ENCODE measurements at places on chromosomes 4 and X.

GRCh38 chr4:3168029-3168428 is 80.9 kb upstream of the MSANTD1 start:
- DNase-seq: no peak

DNA sequence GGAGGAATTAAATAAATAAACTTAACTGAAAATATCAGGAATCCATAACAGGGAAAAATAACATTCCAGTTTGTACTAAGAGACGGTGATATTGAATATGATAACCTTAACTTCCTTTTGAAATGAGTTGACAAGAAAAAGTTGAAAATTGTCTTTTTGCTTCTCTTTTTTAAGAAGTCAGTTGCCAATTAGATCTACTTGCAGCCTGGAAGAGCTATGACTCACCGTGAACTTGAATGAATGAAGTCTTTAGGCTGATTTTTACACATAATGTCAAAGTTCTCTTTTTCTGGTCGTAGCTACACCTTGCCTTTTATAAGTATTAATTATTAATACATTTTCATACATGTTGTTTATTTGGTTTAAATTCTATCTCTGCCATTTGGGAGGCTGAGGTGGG is 94.4 kb upstream of the HPGD start:
- DNase-seq: no peak

DNA sequence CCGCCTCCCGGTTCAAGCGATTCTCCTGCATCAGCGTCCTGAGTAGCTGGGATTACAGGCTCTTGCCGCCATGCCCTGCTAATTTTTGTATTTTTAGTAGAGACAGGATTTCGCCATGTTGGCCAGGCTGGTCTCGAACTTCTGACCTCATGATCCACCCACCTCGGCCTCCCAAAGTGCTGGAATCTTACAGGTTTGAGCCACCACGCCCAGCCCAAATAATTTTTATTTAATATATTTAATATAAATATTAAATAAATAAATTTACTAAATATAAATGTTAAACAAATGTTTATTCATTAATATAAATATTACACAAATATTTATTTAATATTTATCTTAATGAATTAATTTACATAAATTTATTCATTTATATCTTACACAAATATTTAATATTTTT is 120.2 kb downstream of the SHOX start:
- DNase-seq: no peak

- no peak for DNase-seq
Measured at GRCh38 chr4:187059021-187059420, 335.4 kb upstream of the FAT1 start.

GRCh38 chr4:78780093-78780492 is 3.9 kb downstream of the BMP2K start:
- no peak for DNase-seq

DNA sequence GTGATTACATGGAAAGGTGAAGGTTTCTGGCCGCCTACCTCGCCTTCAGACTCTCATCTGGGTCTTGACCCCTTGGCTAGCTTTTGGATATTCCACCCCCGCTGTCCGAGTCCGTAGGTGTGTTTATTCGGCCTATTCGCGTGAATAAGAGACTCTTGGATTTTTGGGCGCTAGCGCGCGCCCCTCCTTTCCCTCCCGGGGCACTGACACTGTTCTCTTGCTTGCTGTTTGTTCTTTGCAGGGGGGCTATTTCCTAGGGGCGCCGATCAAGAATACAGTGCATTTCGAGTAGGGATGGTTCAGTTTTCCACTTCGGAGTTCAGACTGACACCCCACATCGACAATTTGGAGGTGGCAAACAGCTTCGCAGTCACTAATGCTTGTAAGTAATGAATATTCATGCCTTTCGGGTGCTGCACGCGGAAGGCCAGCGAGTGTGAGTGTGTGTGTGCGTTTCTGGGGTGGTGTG is 932 bp downstream of the GRIA2 start:
- DNase-seq: no peak

- no peak for DNase-seq
Measured at GRCh38 chrX:110722135-110722534, 73.5 kb downstream of the CHRDL1 start.

DNA sequence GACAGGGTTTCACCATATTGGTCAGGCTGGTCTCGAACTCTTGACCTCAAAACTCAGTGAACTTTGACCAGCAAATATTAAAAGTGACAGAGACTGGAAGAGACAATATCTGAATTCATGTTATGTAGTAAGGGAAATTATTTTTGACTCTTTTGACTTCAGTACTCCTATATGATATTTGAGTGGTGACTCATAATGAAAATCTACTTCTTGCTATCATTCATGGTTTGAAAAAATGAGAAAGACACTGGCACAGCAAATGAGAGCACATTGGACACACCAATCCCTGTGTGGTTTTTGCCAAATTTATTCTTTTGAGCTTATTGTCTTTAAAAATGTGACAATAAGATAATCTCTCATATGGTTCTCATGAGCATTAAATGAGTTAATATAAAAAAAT is 109.4 kb downstream of the GPM6A start:
- DNase-seq: no peak

GRCh38 chrX:2955838-2956237 is 26.7 kb upstream of the ARSD start:
- no peak for DNase-seq

- no peak for DNase-seq
Measured at GRCh38 chr4:77184974-77185373, 28.0 kb downstream of the CCNG2 start.

DNA sequence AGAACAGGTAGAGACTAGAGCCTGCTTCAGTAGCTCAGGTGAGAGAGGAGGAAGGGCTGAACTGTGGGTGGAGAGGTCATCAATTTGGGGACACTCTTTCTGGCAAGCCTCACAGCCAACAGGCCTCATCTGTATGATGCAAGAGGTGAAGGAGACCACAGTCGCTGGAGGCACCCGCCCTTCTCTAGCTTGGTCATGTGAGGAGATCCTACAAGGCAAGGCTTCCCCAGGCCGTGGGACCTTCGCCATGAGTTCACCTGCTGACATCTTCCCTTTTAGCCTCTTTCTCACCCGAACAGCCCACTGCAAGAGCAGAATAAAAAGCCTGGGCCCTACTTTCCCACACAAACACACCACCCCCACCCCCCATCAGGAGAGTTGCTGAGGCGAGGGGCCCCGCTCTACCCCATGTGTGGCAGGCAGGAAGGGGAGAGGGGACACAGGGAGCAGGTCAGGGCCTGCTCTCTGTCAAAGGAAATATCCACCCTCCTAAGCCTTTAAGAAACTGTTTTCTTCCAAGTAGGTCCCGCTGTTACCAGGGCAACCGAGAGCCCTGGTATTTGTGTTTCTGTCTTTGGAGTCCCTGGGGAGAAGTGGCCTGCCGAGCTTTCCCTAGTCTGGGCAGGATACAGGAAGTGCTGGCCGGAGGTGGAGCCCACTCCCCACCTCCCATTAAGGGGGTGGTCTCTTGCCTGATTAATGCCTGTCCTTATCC is 8.1 kb downstream of the RTL5 start:
- DNase-seq: no peak

DNA sequence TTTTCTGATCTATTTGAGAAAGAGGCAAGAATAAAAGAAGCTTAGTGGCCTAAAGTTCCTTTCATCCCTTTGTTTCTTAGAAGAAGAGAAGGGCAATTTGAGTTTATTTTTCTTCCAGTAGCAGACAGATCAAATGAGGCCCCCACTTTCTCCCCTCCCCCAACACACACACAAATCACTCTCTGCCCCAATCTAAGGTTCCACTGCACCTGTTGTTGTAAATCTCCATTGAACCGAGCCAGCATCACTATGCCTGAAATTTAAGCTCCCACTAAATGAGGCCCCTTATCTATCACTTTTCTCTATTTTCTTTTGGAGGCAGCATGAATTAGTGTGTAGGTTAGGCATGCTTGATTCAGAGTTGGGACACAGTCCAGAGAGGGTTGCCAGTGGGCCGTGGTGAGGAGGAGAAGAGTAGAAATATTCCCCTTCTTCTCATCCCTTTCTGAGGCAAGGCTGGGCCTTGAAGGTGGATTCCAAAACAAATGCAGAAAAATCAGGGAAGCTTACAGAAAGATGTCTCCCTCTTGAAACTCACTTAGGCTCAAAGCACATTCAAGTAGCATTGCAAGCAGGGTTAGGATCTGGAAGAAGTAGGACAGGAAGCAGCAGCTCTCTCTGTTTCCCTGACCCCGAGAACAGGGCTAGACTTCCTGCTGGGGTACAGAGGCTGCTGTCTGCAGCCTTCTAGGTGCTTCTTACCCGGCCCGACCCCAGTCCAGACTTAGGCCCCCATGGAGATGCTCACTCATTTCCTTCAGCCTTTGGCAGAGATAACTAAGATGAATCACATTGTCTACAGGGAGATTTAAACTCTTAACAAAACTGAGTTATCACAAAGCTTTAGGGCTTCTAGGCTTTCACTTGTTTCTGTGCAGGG is 70.7 kb downstream of the RASL11B start:
- no peak for DNase-seq

GRCh38 chr4:45992728-45993127 is 131.1 kb downstream of the GABRG1 start:
- DNase-seq: no peak

DNA sequence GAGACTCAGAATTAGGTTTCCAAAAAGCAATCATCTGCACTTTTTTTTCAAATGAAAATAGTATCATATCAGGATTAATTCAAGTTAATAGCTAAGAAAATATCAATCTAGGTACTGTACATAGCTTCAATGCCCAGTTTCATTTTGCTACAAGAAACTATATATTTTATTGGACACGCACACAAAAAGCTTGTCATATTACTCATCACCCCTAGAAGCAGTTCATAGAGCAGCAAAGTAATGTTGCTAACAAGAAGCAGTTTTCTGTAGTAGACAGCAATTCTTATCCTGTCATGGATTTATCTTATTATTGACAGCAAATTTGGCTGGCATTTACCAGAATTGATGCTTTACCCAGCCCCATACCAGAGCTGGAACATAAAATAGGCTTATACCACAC is 52.3 kb upstream of the LSM6 start:
- no peak for DNase-seq

DNA sequence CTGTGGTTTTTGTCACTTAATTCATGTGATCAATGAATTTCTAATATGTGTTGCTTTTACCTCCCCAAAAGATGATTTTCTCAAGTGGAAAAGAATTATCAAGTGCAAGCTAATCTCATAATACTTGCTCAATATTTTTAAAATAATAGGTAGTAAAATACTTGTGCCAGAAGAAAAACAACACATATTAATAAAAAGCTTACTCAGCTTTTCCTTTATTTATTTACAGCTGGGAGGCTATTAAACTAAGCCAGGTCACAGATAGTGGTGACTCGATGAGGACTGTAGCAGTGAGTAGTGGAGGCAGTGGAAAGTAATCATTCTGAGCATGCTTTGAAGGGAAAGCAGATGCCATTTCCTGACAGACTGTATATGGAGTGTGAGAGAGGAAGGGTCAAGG is 96.1 kb downstream of the PRDM5 start:
- DNase-seq: no peak

DNA sequence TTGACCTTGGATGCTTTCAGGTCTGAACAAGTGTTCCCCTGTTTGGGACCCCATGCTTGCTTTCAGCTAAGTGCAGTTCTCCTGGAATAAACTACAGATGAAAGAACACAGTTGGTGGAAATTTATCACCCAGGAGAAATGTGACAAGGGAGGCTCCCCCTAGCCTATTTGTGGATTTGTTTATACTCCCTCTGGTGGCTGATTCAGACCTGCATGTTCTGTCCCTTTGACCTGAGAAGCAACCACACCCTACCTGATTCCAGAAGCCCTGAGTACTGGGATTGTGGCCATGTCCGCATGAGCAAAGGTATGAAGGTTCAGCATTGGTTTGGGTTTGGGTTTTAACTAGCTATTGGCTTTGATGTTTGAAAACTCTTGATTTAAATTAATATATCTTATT is 440.9 kb downstream of the MID1IP1 start:
- DNase-seq: no peak

DNA sequence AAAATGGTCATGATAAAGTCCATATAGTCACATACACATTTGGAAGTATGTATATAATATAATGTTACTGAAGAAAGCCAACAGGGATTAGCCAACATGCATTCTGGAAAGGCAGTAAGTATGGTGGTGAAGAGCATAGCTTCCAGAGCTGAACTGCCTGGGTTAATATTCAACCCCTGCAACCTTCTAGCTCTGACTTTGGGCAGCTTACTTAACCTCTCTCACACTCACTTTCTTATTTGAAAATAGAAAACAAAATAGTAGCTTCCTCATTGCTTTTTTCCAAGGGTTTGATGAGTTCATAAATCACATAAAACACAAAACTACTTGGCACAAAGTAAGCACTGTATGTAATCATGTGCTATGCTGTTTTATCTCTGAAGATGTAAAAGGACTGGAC is 216.4 kb downstream of the CHIC2 start:
- no peak for DNase-seq

- DNase-seq: no peak
Measured at GRCh38 chr4:154984148-154984547, 203.1 kb downstream of the RBM46 start.

GRCh38 chrX:109464231-109464630 is 17.7 kb downstream of the GUCY2F start:
- DNase-seq: no peak

DNA sequence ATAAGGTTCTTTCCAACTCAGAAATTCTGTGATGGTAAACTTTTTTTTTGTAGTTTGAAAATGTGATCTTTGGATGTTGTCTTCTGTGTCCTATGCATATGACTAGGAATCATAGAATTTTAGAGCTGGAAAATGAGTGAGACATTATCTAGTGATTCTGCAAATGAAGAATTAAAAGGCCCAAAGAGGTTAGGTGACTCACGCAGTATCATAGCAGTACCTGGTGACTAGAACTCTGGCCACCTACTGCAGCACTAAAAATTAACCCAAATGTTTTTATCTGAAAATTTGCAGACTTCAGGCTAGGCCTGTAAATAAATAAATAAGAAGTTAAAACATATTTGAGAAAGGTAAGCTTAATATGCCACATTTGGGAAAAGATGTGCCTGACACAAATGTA is 52.8 kb downstream of the NFKB1 start:
- no peak for DNase-seq

GRCh38 chrX:71301195-71301924 is at the start of gene ITGB1BP2:
ITGB1BP2 (plus strand) TSS chrX:71301750; CDS start chrX:71301807, 57 bp downstream.
- no peak for DNase-seq

DNA sequence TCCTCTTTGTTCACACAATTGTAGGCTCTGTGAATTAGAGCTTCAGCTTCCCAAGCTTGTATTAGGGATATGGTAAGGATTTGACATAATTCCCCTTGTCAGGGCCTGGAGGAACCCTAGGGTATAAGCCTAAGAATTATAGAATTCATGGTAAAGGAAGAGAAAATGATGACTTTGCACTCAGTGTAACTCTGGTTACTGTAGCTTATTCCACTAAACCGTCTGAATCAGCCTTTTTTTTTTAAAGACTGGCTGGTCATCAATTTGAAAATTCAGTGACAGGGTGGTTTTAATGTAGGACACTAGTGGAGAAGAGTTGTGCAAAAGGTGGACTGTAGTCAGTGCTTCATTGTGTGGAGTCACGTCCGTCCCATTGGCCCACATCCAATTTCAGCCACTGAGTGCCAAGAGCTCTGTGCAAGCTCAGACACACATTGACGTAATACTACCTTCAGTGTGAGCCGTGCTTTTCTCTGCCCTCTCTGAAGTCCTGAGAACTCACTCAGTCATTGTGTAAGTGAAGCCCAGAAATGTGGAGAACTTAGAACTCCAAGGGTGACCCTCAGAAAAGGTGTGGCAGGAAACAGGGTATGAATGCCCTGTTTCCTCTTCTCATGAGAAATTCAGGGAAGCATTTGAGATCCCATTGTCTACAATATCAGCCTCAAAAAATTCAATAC is 449.8 kb downstream of the C4orf33 start:
- DNase-seq: no peak
